Small intestine (tissue), 16 donors: ENCODE measurements at places on chromosomes 3 and 15.

DNA sequence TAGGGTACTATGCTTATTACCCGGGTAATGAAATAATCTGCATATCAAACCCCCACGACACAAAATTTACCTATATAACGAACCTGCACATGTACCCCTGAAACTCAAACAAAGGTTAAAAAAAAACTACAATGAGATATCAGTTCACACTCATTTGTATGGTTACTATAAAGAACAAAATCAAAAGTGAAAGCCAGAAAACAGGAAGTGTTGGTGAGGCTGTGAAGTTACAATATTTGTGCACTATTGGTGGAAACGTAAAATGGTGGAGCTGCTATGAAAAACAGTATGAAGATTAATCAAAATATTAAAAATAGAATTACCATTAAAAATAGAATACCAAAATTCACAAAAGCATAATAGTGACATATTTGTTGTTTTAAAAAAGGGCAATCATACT lies 128.9 kb downstream of the ZIC1 start:
- DNase-seq: no peak

- DNase-seq: no peak
Observed at GRCh38 chr15:43544266-43544665, 26.9 kb downstream of the MAP1A start.

GRCh38 chr3:16460886-16461285 lies 52.6 kb downstream of the RFTN1 start:
- DNase-seq: no peak

DNA sequence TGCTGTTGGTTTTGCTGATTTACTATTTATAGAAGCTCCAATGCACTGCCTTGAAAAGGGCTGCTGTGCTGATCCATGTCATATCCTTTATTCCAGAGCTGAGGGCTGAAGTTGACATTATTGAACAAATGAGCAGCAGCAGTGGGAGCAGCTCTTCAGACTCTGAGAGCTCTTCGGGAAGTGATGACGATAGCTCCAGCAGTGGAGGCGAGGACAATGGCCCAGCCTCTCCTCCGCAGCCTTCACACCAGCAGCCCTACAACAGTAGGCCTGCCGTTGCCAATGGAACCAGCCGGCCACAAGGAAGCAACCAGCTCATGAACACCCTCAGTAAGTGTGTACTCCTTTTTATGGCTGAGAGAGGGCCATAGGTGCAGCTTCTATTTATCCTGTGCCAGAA lies 8.8 kb downstream of the EAF1 start:
- DNase-seq: no peak

GRCh38 chr3:30184091-30184810 lies 422.1 kb upstream of the TGFBR2 start:
- DNase-seq: no peak

DNA sequence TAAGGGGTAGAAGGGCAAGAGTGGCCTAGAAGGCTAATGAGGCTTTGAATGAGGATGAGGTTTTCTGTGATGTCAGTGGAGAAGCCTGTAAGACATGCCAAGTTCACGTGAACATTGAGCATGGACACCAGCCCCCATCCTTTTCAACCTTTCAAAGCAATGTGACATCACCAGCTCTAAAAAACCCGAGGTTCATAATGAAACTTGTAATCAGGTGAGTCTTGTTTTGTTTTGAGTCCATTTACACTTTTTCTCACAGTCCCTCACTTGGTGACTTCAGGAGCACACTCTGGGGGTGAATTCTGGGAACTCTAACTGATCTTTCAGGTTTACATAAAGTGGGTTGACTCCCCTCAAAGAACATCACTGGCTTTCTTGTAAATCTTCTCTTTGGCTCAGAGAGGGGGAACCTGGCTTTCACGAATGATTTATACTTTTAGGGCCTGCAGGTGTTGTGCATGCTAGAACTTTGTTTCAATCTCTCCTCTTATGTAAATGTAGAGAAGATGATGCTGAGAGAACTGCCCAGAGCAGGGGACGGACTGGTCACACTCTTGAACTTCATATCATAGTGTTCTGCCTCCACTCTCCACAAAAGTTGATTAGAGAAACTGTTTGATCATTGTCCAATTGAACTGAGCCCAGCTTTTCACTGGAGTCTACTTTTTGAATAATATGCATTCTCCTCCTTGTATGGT lies 224.7 kb upstream of the SATB1 start:
- DNase-seq: no peak

DNA sequence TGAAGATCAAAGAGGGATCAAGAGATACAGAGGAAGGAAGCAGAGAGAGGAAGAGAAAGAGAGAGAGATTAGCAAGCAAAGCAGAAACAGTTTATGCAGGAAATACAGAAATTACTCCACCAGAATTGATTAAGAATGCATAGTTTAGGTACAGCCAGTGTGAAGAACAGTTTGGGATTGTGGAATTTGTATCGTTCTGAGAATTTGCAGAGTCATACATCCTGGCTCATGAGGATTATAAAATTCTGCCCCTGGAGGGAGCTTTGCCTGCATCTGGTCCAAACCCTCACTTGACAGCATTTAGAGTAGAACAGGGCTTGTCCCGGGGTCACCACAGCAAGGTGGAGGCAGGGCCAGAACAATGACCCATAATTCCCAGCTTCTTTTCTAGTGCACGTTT lies 44.1 kb downstream of the MASP1 start:
- no peak for DNase-seq

DNA sequence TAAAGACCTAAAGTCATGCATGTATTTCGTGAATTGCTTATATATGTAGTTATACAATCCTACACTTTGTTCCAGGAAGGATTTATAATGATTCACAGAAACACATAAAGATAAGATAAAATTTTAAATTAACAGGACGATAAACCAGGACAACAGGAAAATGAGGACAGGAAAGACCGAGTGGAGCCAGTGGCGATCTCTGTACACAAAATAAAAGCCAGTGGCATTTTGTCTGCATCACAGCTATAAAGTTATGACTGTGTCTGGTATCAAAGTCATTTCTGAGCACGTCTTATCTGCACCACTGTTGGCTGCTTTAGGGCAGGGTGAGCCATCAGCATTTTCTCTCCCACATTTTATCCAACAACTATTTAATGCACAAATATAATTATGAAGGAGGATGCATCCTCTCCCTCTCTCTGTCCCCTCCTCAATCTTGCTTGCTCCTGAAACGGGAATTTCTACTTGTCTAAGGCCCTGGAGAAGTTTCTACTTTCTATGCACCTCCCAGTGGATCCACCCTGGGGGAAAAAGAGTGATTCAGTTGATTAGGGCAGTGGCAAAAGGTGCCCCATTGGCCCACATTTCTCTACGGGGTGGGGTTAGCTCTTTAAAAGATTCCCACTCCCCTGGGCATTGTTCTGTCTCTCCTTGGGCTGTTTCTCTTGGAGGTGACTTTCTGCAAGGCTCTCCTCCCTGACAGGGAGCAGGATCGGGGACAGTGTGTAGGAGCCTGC lies 159.4 kb upstream of the UBE2E1 start:
- peak; percentile 80 for DNase-seq

- DNase-seq: no peak
Observed at GRCh38 chr3:151124476-151124875, 39.0 kb downstream of the MED12L start.
